Central memory CD4-positive, alpha-beta T cell (primary cell): ENCODE measurements at places on chromosomes 5 and 9.

DNA sequence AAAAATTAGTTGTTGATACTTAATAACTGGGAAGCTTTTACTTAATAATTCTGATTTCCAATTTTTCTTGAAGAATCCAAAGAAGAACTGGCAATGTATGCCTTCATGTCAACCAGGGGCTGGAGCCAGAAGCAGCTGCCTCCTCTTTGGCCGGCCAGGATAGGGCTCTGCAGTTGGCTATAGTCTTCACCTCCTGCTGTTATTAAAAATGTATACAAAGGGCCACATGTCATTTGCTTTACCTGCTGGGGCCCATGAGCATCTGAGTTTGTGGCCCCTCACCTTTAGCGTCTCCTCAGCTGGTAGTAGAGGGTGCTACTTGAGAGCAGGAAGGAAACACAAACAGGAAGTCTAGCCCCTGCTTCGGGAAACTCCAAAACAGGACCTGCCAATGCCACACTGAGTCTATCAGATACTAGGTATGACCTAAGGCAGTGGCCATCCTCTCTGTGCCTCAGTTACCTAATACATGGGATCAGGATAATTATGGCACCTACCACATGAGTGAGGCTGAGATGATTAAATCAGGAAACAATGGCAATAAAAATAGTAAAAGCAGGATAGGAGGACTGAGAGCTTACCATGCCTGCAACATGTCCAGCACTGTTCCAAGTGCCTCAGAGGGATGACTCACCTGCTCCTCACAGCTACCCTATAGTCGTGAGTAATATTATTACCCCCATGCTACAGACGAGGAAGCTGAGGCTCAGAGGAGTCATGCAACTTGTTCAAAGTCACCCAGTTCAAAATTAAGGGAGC lies 21.3 kb downstream of the CCDC69 start:
- DNase-seq = no peak

- DNase-seq = no peak
Measured at GRCh38 chr9:2199999-2200796, 185.1 kb downstream of the SMARCA2 start.

DNA sequence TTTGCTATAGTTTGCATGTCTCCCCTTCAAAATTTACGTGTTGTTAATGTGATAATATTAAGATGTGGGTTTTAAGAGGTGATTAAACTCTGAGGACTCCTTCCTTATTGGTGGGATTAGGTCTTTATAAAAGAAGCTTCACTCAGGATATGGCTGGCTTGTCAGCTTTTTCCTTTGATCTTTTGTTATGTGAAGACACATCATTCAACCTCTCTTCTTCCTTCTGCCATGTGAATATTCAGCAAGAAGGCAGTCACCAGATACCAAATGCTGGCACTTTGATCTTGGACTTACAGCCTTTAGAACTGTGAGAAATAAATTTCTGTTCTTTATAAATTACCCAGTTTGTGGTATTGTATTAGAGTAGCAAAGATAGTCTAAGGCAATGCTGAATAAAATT lies 855.9 kb upstream of the CDH10 start:
- DNase-seq = no peak

DNA sequence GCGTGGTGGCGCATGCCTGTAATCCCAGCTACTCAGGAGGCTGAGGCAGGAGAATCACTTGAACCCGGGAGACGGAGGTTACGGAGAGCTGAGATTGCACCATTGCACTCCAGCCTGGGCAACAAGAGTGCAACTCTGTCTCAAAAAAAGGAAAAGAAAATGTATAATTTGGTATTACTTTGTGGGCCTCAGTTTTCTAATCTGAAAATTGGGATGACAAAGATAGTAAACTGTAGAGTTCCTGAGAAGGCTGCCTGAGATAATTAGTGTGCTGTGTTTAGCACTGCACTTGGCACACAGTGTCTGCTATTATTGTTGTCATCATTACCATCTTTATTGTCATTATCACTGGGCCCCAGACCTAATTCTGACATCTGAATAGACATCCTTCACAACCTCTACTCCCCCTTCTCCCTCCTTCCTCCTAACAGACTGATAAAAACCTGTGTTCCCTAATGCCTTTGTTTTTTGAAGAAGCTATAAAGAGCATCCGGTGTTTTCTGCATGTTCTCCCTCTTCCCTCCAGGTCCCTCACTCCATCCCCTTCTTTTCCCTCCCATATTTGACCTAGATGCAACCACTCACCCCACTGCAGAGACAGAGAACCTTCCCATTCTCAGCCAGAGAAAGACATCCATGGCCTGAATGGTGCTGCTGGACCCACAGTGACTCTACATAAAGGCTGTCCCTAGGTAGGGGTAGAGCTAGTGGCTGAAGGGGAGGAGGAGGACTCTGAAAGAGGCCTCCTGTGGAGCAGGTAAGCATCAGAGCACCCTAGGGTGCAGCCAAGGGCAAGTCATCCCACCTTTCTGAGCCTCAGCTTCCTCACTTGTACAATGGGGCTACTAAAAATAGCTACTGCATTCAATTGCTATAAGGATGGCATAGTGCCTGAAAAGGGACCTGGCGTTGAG lies 15.7 kb upstream of the CYSTM1 start:
- DNase-seq = no peak

DNA sequence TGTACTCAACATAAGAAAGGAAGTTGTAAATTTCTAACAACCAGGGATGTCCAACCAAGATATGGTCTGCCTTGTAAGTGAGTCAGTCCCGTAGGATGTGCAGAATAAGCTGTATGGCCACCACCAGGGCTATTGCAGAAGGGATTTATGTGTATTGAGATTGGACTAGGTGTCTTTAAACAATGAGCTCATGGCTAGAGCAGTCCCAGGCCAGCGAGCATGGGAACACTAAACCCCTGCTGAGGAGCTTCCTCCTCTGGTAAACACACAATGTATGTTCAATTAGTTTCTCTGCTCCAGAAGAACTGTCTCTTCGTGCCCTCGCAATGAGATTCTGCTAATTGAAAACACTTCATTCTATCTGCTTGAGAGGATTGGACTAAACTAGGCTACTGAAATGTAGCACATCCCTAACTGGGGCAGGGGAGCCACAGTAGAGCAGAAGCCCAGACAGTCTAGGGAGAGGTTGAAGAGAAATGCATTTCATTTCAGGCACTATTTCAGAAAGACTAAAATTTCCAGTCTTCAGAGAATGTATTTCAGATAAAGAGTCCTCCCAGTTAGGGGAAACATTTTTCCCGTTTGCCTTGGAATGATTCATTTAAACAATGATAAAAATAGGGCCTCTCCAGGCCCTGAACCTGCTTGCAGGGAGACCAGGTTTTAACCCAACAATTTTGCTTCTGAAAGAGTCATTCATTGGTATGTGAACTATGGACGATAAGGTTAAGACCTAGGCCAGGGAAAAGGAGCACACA lies 154.7 kb downstream of the FAM114A2 start:
- no peak for DNase-seq

DNA sequence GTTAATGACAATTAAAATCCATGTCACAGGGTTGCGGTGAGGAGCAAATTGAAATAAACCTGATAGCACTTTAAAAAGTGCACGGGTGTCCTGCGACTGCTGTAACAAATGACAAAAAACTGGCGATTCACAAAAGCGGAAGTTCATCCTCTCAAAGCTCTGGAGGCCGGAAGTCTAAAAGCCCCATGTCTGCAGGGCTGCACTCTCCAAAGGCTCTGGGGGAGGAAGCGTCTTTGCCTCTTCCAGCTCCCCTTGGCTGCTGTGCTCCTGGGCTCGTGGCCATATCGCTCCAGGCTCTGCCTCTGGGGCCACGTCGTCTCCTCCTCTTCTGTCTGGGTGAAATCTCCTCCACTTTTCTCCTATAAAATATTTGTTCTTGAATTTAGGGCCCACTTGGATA lies 273.9 kb upstream of the IRX2 start:
- no peak for DNase-seq

DNA sequence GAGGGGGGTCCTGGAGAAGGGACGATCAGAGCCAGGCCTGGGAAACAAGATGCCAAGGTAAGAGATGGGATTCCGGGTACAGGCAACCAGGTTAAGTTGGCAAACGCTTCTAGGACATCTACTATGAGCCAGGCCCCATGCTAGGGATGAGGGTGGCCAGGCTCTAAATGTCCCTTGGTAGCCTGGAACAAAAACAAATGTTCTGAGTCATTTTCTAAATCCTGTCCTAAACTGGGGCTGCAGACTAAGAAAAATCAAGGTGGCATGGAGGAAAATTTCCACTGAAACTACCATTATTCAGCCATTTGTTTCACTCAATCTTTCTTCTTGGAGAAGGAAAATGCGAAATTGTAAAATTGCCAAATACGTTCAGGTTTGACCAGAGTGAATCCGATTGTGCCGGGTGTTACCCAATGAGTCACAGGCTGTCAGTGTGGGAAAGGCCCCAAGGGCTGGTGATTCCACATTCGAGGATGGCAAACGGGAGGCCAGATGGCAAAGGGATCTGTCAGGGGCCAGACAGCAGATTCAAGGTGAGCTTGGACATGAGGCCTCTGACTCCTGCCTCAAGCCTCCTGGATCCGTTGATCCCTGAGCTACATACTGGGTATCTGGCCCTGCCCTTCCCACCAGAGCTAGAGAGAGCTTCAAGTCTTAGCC lies 57.6 kb downstream of the PAX5 start:
- DNase-seq = no peak

- no peak for DNase-seq
Measured at GRCh38 chr5:111135946-111136345, 43.8 kb downstream of the WDR36 start.

DNA sequence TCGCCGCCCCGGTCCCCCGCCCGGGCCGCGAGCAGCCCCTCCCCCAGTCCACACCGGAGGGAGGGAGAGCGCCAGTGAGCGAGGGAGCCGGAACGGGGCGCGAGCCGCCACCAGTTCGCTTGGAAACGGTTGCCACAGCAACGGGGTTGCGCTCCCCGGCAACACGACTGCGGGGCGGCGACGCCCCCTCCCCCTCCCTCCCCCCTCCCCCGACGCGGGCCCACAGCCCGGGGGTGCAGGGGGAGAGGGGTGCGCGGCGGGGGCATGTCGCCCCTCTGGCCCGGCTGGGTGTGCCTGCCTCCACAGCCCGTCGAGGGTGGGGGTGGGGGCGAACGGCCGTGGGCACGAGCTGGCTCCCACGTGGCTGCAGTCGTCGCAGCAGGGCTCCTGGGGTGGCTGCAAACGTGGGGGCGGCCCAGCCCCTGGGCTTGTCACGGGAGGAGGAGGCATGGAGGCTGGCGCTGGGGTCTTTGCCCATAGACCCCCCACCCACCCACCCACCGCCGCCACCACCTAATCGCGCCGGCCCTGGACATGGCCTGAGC lies 524 bp downstream of the PRR7 start:
- DNase-seq = peak; percentile 81

DNA sequence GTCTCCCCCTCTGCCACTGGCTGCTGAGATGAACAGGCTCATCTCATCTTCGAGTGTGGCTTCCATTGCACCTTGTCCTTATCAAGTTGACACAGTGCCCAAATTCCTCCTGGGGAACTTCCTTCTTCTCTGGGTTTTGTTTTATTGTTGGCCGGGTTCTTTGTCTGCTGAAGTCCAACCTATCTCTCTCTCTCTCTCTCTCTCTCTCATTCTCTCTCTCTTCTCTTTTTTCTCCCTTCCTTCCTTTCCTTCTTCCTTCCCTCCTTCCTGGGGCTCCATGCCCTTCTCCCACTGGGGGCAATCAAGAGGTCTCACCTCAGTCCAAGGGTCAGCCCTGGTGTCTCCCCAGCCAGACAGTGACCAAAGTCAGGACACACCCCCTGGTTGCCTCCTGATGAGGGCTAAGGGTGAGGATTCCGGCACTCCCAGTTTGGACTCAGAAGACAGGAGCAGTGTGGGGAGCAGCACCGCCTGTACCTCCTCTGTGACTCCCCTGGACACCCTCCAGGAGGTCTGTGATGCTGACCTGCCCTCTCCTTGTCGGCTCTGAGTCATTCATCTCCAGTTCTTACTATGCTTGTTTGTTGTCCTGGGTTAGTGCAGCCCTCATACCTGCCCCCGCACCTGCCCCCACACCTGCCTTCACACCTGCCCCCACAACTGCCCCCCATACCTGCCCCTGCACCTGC lies 30.7 kb downstream of the KCNT1 start:
- no peak for DNase-seq

DNA sequence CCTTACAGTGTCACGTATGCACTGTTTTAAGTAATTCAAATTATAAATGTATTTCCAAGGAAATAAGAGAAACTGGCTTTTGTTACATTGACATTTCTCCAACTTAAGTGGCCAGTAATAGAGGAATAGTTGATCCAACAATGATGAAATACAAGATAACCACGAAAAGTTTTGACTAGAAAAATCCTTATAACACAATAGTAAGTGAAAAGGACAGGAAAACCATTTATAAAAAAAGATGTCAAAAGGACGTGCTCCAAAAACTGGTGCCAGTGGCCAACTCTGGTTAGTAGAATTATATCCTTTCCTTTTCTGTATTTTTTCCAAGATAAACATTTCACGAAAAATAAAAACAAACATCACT lies 210.9 kb downstream of the GAPVD1 start:
- DNase-seq = no peak

DNA sequence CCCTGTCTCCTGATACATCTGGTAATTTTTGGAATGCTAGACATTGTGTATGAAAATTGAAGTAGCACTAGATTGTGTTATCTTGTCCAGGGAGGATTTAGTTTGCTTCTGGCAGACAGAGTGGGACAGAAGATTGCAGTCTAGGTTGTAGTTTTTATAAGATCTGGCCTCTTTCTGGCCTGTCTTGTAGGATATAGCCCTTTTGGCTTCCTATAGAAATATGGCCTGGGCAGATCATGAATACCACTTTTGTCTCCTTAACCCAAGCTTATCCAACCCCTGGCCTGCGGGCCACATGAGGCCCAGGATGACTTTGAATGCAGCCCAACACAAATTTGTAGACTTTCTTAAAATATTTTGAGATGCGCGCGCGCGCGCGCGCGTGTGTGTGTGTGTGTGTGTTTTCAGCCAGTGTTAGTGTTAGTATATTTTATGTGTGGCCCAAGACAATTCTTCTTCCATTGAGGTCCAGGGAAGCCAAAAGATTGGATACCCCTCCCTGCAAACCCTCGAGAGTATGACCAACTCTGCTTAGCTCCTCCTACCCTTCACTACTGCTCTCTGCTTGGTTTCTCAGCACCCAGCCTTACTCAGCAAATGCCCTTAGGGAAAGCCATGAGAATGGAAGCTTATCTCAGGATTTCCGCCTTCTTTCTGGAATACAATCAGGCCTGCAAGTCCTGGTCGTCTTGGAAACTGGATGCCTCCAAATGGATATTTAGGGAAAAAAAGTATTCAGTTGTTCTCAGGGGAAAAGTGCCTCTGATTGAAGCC lies 26.5 kb downstream of the ANKRD33B start:
- DNase-seq = no peak

- DNase-seq = no peak
Measured at GRCh38 chr9:17837965-17838364, 259.1 kb downstream of the SH3GL2 start.

- DNase-seq = no peak
Measured at GRCh38 chr5:168097876-168098653, 193.4 kb upstream of the WWC1 start.

GRCh38 chr9:108517651-108518365 lies 338.0 kb downstream of the ACTL7B start:
- no peak for DNase-seq

GRCh38 chr5:83473346-83474160 lies 2.0 kb downstream of the VCAN start:
- DNase-seq = peak; percentile 19

- DNase-seq = no peak
Measured at GRCh38 chr5:170327168-170327567, 29.6 kb upstream of the LCP2 start.

GRCh38 chr9:112034216-112034611 lies 137.6 kb downstream of the UGCG start:
- no peak for DNase-seq

GRCh38 chr9:131396626-131397025 lies 2.7 kb downstream of the PRRC2B start:
- no peak for DNase-seq
